ENCODE measurements at places on chromosomes 4 and X. TPM values are rescaled to one million over a fixed set of nuclear protein-coding genes. Genes with fewer than 3 reads are reported as not detected.

DNA sequence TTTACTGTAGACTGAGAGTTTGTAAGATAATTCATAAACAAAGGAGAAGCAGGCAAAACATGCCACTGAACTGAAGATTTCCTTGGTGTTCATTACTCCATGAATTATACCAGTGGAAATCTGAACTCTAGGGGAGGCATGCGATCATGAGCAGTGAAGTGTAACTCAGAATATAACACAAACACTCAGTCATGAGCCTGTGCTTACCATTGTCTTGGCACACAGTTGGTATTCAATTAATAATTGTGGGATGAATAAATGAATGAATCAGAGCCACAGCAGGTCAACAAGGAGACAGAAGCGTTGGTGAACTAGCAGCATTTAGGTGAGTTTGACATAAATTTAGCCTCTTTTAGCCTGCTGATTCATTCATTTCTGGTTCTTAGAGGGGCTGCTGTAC is 263.5 kb upstream of the DKK2 start:
- no peak overlapping the region for H3K27ac ChIP-seq
- H3K4me3 ChIP-seq, result no peak overlapping the region
- DNase-seq, result no peak
- H3K27me3 ChIP-seq, result no peaks in the 10 kb centered on the region
- H3K4me1 ChIP-seq, result no peaks in the 10 kb centered on the region

DNA sequence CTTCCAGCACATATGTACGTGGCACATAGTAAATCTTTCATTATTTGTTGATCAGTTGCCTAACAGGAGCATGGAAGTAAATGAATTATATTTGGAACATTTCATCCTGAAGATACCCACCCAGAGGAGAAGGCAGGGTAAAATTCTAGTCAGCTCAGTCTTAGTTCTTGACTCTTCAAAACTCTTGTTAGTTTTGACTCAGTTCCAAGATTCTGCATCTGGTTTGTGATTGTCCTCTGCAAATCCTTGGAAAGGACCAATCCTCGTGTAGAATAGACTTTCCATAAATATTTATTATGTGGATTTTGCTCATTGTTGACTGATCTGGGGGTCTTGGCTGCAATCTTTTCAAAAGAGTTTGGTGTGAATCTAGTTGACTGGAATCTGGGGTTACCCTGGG is 257.5 kb upstream of the FAT1 start:
- no peak for DNase-seq
- no peak overlapping the region for H3K4me3 ChIP-seq
- H3K27me3 ChIP-seq, result no peaks in the 10 kb centered on the region
- H3K27ac ChIP-seq, result no peak overlapping the region

DNA sequence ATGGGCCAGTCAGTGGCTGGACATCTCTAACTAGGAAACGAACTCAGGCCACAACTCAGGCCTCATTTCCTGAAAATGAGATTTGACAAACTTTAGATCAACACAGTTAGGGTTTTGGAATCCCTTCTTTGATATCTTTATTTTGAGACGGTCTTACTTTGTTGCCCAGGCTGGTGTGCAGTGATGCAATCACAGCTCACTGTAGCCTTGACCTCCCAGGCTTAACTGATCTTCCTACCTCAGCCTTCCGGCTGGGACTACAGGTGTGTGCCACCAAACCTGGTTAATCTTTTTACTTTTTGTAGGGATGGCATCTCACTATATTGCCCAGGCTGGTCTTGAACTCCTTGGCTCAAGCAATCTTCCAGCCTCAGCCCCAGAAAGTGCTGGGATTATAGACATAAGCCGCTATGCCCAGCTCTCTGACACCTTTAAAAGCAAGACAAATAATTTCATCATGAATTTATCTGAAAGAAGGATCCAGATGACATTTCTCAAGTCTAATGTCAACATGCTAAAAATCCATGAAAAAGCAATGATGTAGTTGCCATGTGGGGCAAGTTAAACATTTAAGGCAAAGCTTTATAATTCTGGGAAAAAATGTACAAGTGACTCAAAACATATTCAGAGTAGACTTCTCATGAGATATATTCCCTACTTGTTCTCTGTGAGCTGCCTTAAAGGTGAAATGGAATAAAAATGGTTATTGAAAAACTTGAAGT is 89.1 kb upstream of the CBR4 start:
- no peak for DNase-seq
- no peak overlapping the region for H3K4me3 ChIP-seq
- no peak overlapping the region for H3K27ac ChIP-seq
- H3K4me1 ChIP-seq, result no peaks in the 10 kb centered on the region

- no peak overlapping the region for H3K4me3 ChIP-seq
- no peaks in the 10 kb centered on the region for H3K36me3 ChIP-seq
- H3K27me3 ChIP-seq, result no peaks in the 10 kb centered on the region
- no peak overlapping the region for H3K27ac ChIP-seq
- DNase-seq, result no peak
Measured at GRCh38 chr4:42541647-42542046, 115.3 kb downstream of the ATP8A1 start.

Gene CENPVL2
- not detected for total RNA-seq

Gene MAGEA1
- total RNA-seq, result not detected

Gene PWWP3B
- 0.07 TPM for total RNA-seq

All from T-cell (primary cell).